NCI-H2029 (cell line): ENCODE measurements at places on chromosomes 7 and 10.

- no peak for DNase-seq
Observed at GRCh38 chr10:74063256-74063655, 65.3 kb downstream of the VCL start.

GRCh38 chr10:111600772-111601171 lies 523.9 kb downstream of the ADRA2A start:
- no peak for DNase-seq

DNA sequence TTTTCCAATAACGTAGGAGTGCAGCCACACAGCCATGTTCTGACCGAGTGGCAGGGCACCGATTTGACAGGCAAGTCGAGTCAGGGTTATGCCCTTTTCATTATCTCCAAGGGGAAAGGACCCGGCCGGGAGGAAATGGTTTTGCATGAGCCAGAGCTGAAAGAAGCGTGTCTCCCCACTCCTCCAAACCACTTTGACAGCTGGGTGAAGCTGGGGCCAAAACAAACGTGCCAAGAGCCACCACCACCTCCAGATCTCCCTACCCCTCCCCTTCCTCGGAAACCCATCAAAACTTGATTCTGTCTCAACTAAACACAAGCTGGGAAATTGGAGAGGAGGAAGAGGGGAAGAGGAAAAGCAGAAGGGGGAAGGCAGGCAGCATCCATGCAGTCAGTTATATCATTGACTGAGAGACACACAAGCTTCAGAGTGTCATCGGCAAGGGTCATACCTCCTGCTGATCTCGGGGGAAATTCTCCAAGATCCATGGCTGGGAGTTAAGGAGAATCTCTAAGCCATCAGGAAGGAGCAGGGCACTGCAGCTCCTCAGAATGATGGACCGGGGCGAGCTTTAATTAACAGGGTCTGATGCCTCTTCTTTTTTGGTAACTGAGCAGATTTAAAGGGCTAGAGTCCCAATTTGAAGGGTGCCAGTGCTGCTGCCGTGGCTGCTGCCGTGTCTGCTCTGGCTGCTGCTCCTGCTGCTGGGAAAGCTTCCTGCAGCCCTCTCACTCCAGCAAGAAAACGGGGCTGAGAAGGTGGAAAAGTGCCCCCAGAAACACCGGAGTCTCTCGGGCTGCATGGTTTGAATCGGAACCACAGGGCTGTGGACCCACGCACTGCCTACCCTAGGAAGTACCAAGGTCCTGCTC lies 34.7 kb upstream of the CALN1 start:
- DNase-seq, result no peak

DNA sequence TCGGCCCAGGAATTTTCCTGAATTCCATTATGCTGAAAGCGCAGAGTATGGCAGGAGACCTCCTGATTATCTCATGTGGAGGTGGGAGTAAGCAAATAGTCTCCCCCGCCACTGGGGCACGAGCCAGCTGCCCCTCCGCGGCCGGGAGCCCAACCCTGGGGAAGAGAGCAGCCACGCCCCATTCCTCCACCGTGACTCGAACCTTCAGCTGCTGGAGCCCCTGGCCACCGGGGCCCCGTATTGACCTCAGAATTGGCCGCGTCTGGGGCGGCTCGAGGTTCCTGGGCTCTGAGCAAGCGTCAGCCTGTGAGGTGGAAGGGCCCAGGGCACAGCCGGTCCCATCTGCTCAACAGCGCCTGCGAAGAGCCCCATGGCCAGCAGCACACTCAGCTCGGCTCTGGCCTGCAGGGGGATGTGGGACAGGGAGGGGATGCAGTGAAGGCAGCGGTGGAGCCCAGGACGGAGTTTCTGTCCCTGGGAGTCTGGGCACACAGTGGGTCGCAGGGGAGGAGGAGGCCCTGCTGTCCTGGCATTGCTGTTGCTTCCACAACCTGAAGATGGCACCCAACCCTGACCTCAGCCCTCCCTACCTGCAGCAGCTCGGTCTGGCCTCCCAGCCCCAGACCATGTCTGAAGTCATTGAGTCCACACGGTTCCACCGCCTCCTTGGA lies 97.8 kb downstream of the CHST15 start:
- DNase-seq, result no peak

GRCh38 chr7:100563809-100564400 lies 9.8 kb downstream of the SAP25 start:
- DNase-seq, result peak; percentile 16

- no peak for DNase-seq
Observed at GRCh38 chr10:88289342-88289741, 293.8 kb downstream of the RNLS start.

DNA sequence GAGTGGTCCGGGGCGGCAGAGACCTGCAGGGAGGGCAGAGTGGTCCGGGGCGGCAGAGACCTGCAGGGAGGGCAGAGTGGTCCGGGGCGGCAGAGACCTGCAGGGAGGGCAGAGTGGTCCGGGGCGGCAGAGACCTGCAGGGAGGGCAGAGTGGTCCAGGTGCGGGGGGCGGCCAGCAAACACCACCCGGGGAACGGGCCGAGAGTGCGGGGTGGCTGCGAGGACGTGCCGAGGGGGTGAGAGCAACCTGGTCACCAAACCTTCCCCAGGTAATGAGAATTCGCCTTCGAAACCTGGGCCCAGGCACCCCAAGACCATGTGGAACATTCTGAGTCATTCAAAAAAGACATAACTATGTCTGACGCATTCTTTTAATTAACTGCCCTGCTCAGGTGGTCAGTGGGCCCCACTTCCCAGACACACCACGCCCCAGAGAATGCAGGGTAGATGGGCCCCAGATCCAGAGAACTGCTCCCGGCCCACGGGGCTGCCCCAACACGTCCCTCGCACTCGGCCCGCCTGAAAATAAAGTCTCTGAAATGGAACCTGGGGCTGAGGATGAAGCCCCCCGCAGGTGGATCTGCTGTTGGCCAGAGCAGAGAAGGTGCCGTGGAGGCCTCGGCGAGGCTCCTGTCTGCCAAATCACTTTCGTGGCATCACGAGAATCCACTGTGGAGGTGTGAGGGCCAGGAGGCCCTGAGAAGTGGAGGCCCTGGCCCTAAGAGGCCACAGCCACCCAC lies 12.5 kb upstream of the GPR146 start:
- no peak for DNase-seq
